ENCODE measurements at places on chromosomes 11 and 22. TPM values are rescaled to one million over a fixed set of nuclear protein-coding genes. Genes with fewer than 3 reads are reported as not detected.

GRCh38 chr11:120937501-120937900 lies 86.4 kb upstream of the TBCEL start:
- H3K27me3 ChIP-seq = no peaks in the 10 kb centered on the region
- DNase-seq = no peak
- H3K4me1 ChIP-seq = no peaks in the 10 kb centered on the region
- H3K4me3 ChIP-seq = no peak overlapping the region
- no peak overlapping the region for H3K27ac ChIP-seq
- no peaks in the 10 kb centered on the region for H3K36me3 ChIP-seq

The SEC14L2 gene
- 146 TPM for polyA plus RNA-seq

The SLC17A6 gene
- not detected for polyA plus RNA-seq

GRCh38 chr22:49025791-49026493 lies 801.7 kb downstream of the BRD1 start:
- H3K4me1 ChIP-seq = no peaks in the 10 kb centered on the region
- H3K27ac ChIP-seq = no peak overlapping the region
- no peak overlapping the region for H3K4me3 ChIP-seq
- no peaks in the 10 kb centered on the region for H3K36me3 ChIP-seq

The GGT5 gene
- polyA plus RNA-seq = not detected

The GUCY1A2 gene
- under 0.01 TPM for polyA plus RNA-seq

DNA sequence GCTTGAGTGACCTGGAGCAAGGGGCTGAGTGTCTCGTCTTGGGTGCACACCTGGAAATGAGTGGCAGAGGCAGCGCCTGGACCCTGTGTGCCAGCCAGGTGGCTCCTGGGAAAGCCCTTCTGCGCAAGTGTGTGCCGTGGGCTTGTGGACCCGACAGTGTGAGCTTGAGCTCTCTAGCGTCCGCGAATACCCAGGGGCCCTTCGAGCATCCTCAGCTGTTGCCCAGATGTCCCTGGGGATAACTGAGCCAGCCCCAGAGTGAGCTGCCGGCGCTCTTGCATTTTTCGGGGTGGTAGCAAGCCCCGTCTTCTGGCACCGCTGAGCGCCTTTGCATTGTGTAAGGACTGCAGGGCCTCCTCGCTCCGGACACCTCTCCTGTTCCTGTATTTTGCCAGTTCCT lies 399.2 kb downstream of the TBC1D22A start:
- H3K4me1 ChIP-seq = no peaks in the 10 kb centered on the region
- no peak overlapping the region for H3K27ac ChIP-seq
- DNase-seq = no peak
- H3K4me3 ChIP-seq = no peak overlapping the region

The ABCC8 gene
- polyA plus RNA-seq = not detected

The ESAM gene
- not detected for polyA plus RNA-seq

GRCh38 chr22:46424496-46424895 lies 89.0 kb downstream of the TRMU start:
- H3K36me3 ChIP-seq = peaks cover 2% of the 10 kb centered on the region
- H3K4me3 ChIP-seq = no peak overlapping the region

The CAT gene
- polyA plus RNA-seq = 94.8 TPM

All from keratinocyte (primary cell).